ENCODE measurements at places on chromosomes 2 and 18.

DNA sequence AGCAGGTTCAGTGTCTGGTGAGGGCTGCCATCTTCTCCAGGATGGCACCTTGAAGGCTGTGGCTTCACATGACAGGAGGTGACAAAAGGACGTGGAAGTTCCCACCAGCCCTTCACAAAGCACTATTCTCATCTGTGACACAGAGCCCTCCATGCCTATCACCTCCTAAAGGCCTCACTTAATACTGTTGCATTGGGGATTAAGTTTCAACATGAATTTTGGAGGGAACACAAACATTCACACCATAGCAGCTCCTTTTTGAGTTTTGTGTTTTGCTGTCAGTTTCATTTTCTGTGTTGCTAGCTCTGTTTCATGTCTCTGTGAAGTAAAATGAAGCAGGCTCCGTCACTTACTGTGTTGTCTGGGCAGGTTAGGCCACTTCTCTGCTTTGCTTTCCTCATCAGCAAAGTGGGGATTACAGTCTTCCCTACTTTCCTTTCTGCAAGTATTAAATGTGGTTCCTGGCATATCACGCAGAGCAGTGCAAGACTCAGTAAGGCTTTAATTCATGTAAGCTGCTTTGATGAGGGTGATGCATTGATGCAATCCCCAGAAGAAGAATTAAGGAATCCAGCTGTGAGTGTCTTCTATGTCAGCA lies 31.6 kb downstream of the LIMS1 start:
- no peak for DNase-seq

DNA sequence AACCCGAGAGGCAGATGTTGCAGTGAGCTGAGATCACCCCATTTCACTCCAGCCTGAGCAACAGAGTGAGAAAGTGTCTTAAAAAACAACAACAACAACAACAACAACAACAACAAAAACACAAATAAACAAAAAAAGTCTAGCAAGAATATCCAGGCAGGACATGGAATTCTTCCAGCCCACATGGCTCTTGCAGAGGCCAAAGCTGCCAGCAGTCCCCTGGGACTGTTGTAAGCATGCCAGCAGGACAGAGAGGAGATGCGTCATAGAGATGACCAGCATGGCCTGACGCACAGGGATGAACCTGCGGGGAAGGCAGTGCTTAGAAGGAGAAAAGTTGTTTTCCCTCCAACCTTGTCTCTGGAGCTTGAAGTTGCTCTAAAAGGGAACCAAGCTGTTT lies 182.3 kb upstream of the PGAP1 start:
- DNase-seq = no peak

DNA sequence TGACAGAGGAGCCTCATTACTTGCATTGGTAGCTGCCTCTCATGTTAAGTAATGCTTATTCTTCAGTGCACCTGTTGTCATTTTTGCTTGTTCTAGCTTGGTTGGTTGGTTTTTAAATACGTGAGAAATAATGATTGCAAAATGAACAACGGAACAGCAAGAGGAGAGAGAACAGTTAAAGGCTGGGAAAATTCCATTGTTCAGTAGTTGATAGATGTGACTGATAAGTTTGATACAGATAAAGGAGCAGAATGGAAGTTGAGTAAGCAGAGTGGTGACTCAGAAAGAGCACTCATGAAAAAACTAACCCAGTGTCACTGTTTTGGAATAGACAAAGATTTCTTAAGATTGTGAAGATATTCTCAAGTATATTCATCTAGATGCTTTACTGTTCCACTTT lies 50.5 kb downstream of the MTA3 start:
- no peak for DNase-seq

- DNase-seq = peak; percentile 39
Measured at GRCh38 chr2:120231974-120232635, 8.9 kb upstream of the TMEM185B start.

DNA sequence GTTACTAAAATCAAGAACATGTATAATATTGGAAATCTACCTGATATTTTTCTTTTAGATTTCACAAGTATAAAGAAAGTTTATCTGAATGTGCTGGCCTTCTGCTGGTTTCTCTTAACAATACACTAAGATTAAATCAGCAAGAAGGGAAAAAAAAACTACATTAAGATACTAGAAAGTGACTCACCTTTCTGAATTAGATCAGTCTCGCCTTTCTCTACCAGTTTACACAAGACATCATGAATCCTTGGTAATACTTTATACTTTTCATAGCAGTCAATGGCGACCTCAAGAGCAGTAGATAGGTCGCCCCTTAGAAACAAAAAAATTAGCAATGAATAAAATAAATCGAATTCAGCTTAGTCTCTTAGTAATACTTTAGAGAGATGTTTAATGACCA lies 61.2 kb downstream of the LRPPRC start:
- no peak for DNase-seq

- no peak for DNase-seq
Measured at GRCh38 chr2:230578106-230578505, 134.5 kb upstream of the CAB39 start.

DNA sequence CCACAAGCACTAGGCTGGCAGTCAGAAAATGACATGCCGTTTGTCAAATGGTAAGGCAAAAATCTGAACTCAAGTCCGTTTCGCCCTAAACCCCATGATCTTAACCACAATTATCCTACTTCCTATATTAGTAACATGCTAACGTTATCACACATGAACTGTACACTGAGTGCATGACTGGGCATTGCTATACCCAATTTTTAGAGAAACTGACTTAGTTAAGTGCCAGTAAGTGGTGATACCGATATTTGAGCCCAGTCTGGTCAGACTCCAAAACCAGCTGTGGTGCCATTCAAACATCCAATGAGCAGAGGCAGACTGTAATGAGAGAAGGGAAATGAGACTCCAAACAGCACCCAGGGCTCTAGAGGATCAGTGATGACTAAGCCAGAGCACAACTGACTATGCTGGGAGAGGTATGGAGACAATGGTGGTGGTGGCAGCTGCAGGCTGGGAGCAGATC lies 311.7 kb upstream of the PKDCC start:
- DNase-seq = no peak

DNA sequence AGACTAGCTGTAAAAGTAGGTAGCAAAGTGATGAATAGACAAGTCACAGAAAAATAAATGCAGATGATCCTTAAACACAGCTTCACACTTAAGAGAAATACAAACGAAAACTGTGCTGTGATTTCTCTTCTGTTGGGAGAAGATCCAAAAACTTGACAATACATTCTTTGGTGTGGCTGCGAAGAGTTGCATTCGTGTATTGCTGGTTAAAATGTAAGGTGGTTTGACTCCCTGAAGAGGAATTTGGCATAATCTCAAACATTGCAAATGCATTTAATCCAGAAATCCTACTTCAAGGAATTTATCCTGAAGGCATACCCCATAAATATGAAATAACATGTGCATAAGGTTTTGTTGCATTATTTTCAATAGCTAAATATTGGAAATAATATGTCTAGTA lies 7.1 kb downstream of the CCNYL1 start:
- no peak for DNase-seq
